ENCODE measurements at places on chromosomes 12 and 14.
A peak's percentile ranks its signal among the peaks of the same experiment; 100 is the strongest.

DNA sequence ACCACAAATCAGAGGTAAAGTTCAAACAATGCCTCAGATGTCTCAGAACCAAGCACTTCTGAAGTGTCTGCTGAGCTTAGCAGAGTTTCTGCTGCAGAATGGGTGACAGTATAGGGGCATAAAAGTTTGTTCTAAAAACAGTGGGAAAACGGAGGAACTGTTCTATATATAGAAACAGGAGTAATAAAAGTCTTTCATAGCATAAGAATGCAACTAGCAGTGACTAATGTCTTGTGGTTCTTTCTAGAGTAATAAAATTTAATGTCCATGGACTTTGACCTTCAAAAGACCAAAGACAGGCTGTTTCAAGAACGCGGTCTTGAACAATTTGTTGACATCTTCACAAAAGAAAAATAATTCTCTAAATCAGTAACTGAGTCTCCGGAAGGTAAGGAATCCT is 107.5 kb upstream of the FAR2 start:
- H3K4me3 ChIP-seq: peak overlapping the region; percentile 5
- H3K4me1 ChIP-seq: peaks cover 35% of the 10 kb centered on the region
- no peak for DNase-seq
- H3K27me3 ChIP-seq: no peaks in the 10 kb centered on the region
- H3K27ac ChIP-seq: peak overlapping the region; percentile 85

- no peak for DNase-seq
- H3K36me3 ChIP-seq: no peaks in the 10 kb centered on the region
- peak overlapping the region; percentile 36 for H3K27ac ChIP-seq
Observed at GRCh38 chr12:104669089-104669721, 212.5 kb downstream of the CHST11 start.

- H3K4me1 ChIP-seq: peaks cover 62% of the 10 kb centered on the region
- no peak overlapping the region for H3K27ac ChIP-seq
- no peak for DNase-seq
- H3K4me3 ChIP-seq: no peak overlapping the region
Observed at GRCh38 chr12:27290501-27291168, 42.0 kb upstream of the BMAL2 start.

- no peaks in the 10 kb centered on the region for H3K36me3 ChIP-seq
- no peak for DNase-seq
- no peaks in the 10 kb centered on the region for H3K4me1 ChIP-seq
- no peaks in the 10 kb centered on the region for H3K27me3 ChIP-seq
- H3K4me3 ChIP-seq: no peak overlapping the region
Observed at GRCh38 chr12:40240779-40241178, 16.0 kb downstream of the LRRK2 start.

- H3K36me3 ChIP-seq: peaks cover 17% of the 10 kb centered on the region
- no peaks in the 10 kb centered on the region for H3K27me3 ChIP-seq
- peaks cover 55% of the 10 kb centered on the region for H3K4me1 ChIP-seq
- DNase-seq: no peak
- peak overlapping the region; percentile 70 for H3K27ac ChIP-seq
Observed at GRCh38 chr12:30753233-30753632, 1.5 kb downstream of the CAPRIN2 start.

Measured in osteocyte (in vitro differentiated cells).